ENCODE measurements at places on chromosomes 12 and 14. TPM values are rescaled to one million over a fixed set of nuclear protein-coding genes. Genes with fewer than 3 reads are reported as not detected.

SLC8A3 gene
- 1.2 TPM for total RNA-seq

GRCh38 chr14:92644171-92644969, 104.1 kb downstream of the LGMN start:
- peaks cover 13% of the 10 kb centered on the region for H3K36me3 ChIP-seq
- H3K27ac ChIP-seq = no peak overlapping the region
- no peaks in the 10 kb centered on the region for H3K27me3 ChIP-seq

- no peak overlapping the region for H3K27ac ChIP-seq
- H3K4me3 ChIP-seq = no peak overlapping the region
- H3K36me3 ChIP-seq = no peaks in the 10 kb centered on the region
- no peaks in the 10 kb centered on the region for H3K4me1 ChIP-seq
- DNase-seq = no peak
- peaks cover 38% of the 10 kb centered on the region for H3K27me3 ChIP-seq
Observed at GRCh38 chr12:110943373-110943772, 23.0 kb upstream of the MYL2 start.

- H3K27ac ChIP-seq = no peak overlapping the region
- no peaks in the 10 kb centered on the region for H3K4me1 ChIP-seq
- no peaks in the 10 kb centered on the region for H3K36me3 ChIP-seq
- H3K4me3 ChIP-seq = no peak overlapping the region
- DNase-seq = no peak
- H3K27me3 ChIP-seq = no peaks in the 10 kb centered on the region
Observed at GRCh38 chr12:29030006-29030405, 119.1 kb upstream of the FAR2 start.

DNA sequence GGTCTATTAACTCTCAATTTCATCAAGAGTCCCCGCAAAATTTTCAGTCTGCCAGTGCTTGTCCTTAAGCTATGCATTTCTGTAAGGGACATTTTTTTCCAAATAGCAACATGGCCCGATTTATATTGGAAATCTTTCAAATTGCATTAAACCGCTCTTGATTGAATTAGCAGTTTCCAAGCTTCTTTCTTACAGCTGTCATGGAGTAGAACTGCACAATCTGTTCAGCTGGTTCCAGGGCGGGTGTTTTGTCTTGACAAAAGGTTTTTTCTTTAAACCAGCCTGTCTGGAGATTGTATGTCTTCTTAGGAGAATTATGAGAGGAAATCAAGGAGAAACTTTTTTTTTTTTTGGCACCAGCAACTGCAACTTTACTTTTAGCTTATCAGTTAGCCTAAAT, 185.8 kb downstream of the ALG10B start:
- H3K4me3 ChIP-seq = no peak overlapping the region
- no peaks in the 10 kb centered on the region for H3K36me3 ChIP-seq
- no peak for DNase-seq
- H3K4me1 ChIP-seq = peaks cover 25% of the 10 kb centered on the region
- H3K27ac ChIP-seq = peak overlapping the region; percentile 54

DNA sequence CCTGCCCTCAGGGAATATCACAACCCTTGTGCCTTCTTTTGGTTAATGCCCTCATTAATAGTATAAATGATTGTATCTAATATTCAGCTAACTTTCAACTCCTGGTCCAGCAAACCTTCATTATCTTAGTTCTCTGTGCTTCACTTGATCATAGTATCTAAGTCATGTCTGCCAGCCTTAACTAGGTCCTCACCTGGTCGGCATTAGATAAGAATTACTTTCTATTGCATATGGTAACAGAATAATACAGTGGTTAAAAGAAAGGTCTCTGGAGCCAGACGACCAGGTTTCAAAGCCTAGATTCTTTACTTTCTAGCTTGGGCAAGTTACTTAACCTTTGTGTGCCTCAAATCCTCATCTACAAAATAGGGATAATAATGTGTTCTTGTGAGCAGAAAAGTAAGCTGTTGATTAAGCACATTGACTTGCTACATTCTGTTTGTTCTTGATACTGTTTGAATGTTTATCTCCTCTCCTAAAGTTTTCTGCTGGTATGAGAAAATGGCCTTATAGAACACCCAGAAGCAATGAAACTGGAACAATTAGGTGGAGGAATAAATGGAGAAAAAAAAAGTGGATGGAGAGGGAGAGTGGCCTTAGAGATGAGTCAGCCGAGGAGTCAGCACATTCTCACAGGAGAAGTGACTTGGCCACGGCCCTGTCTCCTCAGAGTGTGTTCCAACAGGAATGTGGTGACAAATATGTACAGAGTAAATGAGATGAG, 176.1 kb downstream of the SLC25A21 start:
- H3K27ac ChIP-seq = no peak overlapping the region
- no peaks in the 10 kb centered on the region for H3K36me3 ChIP-seq
- H3K27me3 ChIP-seq = no peaks in the 10 kb centered on the region
- H3K4me3 ChIP-seq = no peak overlapping the region
- H3K4me1 ChIP-seq = no peaks in the 10 kb centered on the region

Measured in neural crest cell (in vitro differentiated cells).